OCI-LY7 (cell line): ENCODE measurements at places on chromosomes 5 and 9. TPM values are rescaled to one million over a fixed set of nuclear protein-coding genes. Genes with fewer than 3 reads are reported as not detected.

Gene TICAM2
- 0.65 and 0.87 TPM in 2 replicates for total RNA-seq

Gene PLPP7
- 0.11 and 0.28 TPM in 2 replicates for total RNA-seq

Gene C7
- not detected in 2 replicates for total RNA-seq

Gene CDX1
- total RNA-seq, result not detected in 2 replicates

Gene FREM1
- not detected in 2 replicates for total RNA-seq

Gene TRAF1
- total RNA-seq, result 40.3 and 50.5 TPM in 2 replicates
